ENCODE measurements at places on chromosomes 1 and 21.

- no peak for DNase-seq
Observed at GRCh38 chr1:162663589-162664106, 31.4 kb downstream of the DDR2 start.

- DNase-seq: no peak
Observed at GRCh38 chr21:45856442-45856841, 125.1 kb upstream of the COL6A1 start.

GRCh38 chr1:107930292-107930691 is 34.7 kb downstream of the VAV3 start:
- DNase-seq: no peak

- DNase-seq: no peak
Observed at GRCh38 chr1:153032677-153033308, 1.8 kb downstream of the SPRR1B start.

DNA sequence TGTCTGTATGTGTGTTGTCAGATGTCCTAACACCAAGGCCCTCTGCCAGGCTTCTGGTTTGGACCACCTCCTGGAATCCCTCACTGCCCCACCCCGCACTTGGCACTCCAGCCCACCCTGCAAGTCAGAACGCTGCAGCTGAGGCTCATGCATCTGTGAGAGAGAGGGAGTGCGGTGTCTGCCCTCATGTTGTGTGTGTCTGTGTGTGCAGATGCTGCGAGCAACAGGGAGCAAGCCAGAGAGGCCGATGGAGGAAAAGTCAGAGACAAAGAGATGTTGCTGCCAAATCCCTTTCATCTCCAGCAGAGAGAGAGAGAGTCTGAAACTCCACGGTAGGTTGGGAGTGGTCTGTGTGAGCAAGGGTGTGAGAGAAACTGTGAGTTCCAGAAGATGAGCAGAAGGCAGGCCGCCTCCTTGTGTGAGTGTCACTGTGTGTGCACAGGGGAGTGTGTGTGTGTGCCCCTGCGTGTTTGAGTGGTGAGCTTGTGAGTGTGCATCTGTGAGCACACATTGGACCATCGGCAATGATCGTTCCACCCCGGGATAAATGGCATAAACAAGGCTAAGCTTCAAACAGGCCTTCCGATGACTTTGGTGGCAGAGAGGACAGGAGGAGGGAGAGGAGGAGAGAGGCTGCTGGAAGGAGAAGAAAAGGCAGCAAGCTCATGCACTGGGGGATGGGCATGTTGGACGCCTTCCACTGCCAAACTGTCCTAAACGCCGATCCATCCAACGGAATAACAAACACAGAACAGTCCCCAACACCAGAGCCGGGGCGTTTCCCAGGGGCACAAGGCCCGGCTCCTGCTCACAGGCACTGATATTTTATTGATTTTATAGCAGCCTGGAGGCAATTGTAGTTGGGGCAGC is 99.2 kb upstream of the GRIK3 start:
- no peak for DNase-seq

DNA sequence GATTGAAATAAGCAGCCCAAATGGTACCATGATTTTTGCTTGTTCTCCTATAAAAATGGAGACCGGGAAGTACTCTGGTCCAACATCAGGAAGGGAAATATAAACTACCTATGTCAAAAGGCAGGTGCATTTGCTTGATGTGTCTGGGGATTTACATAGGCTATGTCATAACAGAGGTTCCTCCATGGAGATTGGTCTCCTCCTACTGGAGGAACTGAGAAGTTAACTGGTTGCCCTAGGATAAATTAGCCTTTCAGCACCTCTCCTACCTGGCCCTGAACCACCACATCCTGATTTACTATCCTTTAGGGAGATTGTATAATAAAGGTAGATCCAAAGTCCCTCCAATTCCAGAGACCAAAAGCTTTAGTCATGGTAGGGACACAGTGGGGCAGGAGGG is 1109.3 kb upstream of the B3GALT2 start:
- DNase-seq: no peak

Measured in G401 (cell line).